ENCODE measurements at places on chromosomes 5 and 9.
A peak's percentile ranks its signal among the peaks of the same experiment; 100 is the strongest.

DNA sequence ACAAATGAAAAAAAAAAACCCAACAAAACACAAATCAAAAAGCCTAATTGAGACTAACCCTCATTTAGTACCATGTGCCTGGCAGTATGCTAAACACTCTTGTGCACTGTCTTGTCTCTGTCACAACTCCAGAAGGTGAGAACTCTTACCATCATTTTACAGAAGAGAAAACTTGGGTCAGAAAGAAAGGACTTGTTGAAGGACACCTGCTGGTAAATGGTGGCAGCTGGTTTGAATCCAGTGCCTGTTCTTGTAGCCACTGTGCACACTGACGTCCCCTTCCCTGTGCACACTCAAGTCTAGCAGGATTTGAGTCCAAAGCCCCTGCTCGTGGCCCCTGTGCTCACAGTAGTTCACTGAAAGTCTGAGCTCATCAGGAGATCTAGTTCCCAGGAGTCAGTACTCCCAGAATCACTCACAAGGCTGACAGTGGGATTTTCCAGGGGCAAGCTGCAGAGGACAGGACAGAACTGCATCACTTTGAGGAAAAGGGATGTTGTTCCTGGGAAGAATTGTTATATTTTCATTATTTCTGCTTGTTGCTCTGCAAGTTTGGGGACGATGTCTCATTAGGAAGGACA is 43.0 kb upstream of the HSD17B4 start:
- DNase-seq: no peak

GRCh38 chr9:134475011-134475790 is 148.9 kb downstream of the RXRA start:
- DNase-seq: no peak

- DNase-seq: no peak
These were observed 17.7 kb upstream of the IL6ST start for GRCh38 chr5:56012281-56012963.

DNA sequence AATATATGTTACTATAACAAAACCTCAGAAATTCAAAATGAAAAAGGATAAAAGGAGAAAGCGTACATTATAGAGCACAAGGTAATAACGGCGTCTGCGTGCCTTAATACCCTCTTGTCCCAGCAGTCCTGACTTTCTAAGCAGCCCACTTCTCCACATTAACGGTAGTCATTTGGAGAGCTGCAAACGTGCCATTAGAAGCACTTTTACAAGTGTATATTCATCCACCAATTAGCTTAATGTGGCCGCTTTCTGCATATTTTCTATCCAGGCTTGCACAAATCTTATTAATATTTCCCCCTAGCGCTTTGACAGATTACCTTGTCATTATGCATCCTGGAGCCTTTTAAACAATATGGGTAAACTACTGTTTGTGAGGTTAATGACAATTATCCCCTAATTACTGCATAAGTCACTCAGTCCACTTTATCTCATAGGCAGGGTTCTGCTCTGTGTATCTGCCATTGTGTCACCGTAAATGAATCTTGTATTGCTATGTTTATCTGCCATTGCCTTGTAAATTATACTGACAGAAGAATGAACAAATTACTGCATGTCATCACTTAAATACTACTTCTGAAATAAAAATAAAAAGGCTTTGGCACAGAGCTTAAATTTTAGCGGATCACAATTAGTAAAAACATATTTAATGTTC is 421.3 kb downstream of the BNC2 start:
- DNase-seq: no peak

DNA sequence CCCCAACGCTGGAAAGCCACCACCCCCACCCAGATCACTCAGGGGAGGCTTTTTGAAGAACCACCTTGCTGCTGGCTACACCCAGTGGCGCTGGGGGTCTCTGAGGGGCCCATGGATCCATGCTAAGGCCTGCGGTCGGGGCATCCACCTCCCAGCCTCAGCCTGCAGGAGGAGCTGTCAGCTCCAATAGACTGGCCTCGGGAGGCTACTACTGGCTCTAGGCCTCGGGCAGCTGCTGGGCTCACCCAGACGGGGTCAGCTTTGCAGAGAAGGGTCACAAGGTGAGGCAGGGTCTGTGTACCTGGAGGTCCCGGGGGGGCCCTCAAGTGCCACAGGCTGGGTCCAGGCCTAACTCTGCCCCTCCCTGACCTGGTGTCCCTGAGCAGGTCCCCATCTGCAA is 193.7 kb downstream of the OLFM1 start:
- DNase-seq: no peak

DNA sequence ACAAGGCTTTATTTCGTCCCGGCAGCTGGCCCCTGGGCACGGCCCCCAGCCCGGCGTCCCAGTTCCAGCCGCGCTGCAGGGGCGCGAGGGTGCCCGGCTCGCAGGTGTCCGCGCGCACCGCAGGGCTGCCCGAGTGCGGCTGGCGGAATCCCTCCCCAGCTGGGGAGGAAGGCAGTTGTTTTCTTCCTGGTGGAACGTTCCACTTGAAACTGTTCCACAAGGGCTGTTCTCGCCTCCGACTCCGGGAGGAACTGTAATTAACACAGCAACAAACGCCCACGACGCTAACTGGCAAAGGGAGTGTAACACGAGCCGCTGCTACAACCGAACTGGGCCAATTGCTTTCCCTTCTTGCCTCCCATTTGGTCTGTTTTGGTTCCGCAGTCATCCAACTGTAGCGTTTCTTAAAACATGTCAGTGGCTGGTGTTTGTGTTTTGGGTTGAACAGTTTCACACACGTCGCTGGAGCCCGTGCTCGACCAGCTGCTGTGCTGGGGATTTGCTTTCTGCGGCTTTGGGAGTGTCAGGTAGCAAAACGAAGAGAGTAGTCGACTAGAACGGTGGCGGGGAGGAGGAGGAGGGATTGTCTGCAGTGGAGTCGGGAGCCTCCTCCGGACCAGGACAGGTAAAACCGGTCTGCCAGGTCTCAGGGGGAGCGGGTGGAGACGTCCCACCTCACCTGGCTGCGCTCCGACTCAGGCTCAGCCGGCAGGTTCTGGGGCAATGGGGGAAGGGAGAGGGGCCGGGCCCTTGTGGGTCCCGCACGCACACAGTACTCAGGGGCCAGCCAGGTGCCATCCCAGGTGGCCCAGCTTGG is 131.6 kb upstream of the NIPBL start:
- DNase-seq: no peak

DNA sequence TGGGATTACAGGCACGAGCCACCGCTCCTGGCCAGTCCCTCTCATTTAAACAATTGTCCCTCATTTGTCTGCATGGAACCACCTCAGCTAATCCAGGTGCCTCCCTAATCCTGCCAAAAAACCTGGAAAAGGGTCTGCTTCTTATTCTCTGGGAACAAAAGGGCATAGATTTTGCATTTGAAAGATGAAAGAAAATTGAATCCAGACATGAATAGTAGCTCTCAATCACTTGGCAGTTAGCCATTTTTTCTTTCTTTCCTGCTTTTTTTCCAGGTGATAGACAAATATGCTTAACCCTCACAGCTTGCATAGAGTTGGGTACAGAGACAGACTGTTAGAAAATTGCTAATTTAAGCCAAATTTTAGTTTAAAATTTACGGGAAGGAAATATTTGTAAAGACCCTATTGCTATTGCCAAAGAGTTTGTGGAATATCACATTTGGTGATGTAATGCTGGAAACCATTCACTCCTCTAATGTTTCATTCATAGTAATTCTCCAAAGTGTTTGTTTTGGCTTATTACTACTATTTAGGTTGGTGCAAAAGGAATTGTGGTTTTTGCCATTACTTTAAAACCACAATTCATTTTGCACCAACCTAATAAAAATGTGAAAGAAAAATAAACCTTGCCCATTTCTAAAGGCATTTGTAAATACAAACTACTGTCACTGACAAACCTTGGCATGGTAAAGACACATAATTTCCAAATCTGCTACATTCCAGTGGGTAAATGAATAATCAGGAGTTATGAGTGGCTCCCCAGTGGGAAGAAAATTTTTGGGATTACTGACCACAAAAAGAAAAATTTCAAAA is 80.5 kb upstream of the JAK2 start:
- peak; percentile 43 for DNase-seq

- DNase-seq: peak; percentile 41
These were observed 34.2 kb upstream of the GRPEL2 start for GRCh38 chr5:149310947-149311658.

DNA sequence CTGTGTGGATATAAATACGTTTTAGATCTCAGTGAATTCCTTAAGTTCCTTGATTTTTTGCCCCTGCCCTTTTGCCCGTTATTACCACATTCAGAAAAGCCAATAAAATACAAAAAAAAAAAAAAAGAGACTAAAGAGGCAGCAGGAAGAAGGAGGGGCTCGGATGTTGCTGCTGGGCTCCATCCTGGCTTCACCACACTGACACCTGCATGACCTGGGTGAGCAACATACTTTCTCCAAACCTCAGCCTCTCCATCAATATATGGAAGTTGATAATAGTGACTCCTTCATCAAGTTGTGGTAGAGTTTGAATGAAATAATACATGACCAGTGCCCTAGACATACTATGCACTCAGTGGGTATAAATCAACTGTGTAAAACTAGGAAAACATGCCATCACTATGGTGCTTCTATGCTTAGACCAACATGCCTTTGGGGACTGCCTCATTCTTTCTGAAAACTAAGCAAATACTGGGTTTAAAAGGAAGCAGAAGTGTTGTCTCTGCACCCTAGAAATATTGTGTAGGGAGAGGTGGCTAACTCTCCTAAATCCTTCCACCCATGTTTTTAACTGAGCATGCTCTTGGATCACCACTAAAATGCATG is 243.0 kb downstream of the PIK3R1 start:
- no peak for DNase-seq

DNA sequence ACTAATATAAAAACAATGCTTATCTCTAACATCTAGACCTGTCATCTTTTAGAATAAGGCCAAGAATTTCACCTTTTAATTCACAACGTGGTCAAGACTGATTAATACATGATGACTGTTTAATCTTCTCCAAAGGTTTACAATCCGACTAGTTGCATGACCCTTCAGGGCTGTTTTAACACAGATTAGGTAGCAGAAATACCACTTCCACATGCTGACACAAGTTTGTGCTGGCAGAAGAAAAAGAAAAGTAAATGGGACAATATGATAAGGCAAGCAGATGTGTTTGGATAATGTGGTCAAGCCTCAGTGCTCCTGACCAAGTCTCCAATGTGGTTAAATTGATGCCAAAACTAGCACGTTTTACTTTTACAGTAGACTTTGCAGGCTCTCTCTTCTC is 31.1 kb downstream of the SEMA6A start:
- no peak for DNase-seq

- DNase-seq: no peak
These were observed 97.6 kb downstream of the NUDT12 start for GRCh38 chr5:103464835-103465484.

DNA sequence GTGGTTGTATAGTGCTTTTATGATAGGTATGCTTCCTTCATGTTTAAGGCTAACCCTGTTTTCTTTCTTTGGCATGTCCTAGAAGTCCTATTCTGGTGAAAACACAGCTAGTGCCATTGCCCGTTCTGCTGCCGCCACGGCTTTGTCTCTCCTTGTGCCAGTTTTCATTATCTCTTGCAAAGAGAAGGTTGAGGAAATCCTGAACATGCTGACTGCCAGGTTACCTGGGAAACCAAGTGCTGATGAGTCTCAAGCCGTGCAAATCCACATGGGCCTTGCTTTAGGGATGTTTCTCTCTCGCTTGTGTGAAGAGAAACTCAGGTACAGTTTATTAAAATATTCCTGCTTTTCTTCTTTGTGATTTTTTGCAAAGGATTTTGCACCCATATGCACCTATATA is 102.2 kb downstream of the HACD4 start:
- no peak for DNase-seq

- DNase-seq: no peak
These were observed 567.9 kb upstream of the DAB2 start for GRCh38 chr5:39992617-39993202.

- no peak for DNase-seq
These were observed 754.3 kb upstream of the GRAMD2B start for GRCh38 chr5:125668884-125669283.

- no peak for DNase-seq
These were observed 18.0 kb upstream of the JADE2 start for GRCh38 chr5:134507452-134507851.
